ENCODE measurements at places on chromosomes 5 and 9. TPM values are rescaled to one million over a fixed set of nuclear protein-coding genes. Genes with fewer than 3 reads are reported as not detected.
A peak's percentile ranks its signal among the peaks of the same experiment; 100 is the strongest.

- no peaks in the 10 kb centered on the region for H3K36me3 ChIP-seq
- H3K4me3 ChIP-seq: no peak within 1 kb of the TSS
- H3K4me1 ChIP-seq: no peaks in the 10 kb centered on the region
These were observed at the start of gene ANGPTL2 for GRCh38 chr9:127122176-127123063. Gene ANGPTL2, minus strand, starts transcription at chr9:127122635. Its CDS starts 13,904 bp downstream, at chr9:127108731.

DNA sequence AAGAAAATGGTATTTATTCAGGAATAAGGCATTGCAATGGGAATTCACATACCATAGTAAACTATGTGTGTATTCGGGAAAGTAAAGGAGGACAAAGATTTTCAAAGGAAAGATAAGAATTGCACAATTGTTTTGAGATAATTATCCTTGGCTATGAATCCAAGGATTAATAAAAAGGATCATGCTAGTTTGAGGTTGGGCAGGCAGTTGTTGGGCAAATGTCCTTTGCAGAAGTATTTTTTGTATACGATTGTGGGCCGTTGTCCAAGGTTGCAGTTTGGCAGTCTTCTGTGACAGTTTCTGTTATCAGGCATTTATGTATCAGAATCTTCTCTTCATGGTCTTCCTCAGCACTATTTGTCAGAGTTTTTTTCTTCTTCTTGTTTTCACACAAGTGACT lies 10.6 kb upstream of the UBAP2 start:
- no peak overlapping the region for H3K4me3 ChIP-seq
- no peaks in the 10 kb centered on the region for H3K4me1 ChIP-seq
- no peaks in the 10 kb centered on the region for H3K36me3 ChIP-seq
- DNase-seq: no peak
- H3K27me3 ChIP-seq: no peaks in the 10 kb centered on the region

DNA sequence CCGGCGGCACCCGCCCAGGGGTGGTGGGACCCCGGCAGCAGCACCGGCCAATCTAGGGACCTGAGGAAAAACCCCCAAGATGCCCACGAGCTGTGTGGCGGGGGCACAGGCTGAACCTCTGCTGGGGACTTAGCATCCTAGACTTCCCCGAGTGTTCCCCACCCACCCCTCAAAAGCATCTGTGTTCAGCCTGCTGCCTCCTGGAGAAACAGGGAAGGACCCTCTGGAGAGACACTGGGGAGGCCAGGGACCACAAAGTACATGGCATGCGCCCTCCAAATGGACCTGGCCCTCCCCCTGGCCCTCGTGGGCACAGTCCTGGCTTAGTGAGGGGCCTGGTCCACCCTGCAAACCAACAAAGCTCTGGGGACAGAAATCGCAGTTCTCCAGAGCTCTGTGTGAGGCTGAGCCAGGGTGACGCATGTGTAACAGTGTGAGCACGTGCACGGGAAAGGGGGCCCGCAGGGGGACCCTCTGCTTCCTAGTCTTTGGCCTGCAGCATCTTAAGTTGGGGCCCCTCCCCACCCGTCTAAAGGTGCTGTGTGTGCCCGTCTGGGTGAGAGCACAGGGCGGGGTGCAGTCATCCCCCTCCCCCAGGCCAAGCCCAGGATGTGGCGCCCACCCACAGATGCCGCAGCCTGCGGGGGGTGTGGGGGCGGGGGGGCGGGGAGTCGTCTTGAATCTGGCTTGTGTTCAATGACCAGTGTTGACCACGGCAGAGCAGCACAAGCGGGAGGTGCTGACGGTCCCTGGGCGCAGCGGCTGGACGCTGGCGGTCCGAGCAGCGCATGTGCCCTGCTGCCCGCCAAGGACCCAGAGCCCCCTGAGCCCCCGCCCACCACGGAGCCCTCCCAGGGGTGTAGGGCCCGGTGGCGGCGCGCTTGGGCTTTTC lies 672 bp upstream of the KCNT1 start:
- no peak overlapping the region for H3K4me3 ChIP-seq
- no peak for DNase-seq

DNA sequence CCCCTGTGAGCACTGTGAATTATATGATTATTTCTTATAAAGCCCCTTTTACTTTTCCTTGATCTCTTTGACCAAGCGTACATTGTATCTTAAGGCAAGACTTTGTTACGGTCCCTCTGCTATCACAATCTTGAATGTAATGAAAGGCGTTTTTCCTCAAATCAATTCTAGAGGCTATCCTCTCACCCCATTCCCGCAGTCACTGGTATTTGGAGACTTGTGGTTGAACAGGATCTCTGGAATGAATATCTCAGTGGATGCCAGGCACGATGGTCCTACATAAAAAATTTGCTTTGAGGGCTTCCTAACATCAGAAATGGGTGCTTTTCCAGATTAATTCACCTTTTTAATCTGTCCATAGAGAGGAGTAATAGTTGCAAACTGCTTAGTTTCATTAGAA lies 151.4 kb upstream of the PAPPA start:
- H3K36me3 ChIP-seq: peaks cover 6% of the 10 kb centered on the region
- DNase-seq: peak; percentile 61

DNA sequence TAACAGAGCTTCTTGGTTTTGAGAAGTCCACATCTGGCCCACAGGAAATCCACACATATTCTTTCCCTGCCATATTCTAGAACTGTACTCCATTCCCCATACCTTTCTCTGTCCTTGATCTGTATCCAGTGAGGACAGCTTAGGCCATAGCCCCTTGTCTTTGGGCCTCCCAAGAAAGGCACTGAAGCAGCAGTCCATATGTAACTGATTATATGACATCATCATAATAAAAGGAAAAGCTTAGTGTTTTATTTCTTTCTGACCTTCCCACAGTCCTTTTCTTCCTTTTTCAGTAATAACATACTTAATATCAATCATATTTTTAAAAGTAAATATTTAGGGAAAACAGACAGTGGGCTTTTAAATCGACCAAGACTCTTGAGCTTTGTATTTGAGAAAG lies 222.0 kb downstream of the EDIL3 start:
- no peak overlapping the region for H3K4me3 ChIP-seq
- H3K27ac ChIP-seq: no peak overlapping the region
- H3K27me3 ChIP-seq: no peaks in the 10 kb centered on the region
- no peaks in the 10 kb centered on the region for H3K4me1 ChIP-seq
- H3K36me3 ChIP-seq: no peaks in the 10 kb centered on the region

- H3K27ac ChIP-seq: no peak overlapping the region
- H3K27me3 ChIP-seq: no peaks in the 10 kb centered on the region
- no peak overlapping the region for H3K4me3 ChIP-seq
- DNase-seq: peak; percentile 23
- no peaks in the 10 kb centered on the region for H3K4me1 ChIP-seq
- peaks cover 14% of the 10 kb centered on the region for H3K36me3 ChIP-seq
These were observed 110.5 kb downstream of the ADAMTS12 start for GRCh38 chr5:33781286-33781685.

- H3K27me3 ChIP-seq: no peaks in the 10 kb centered on the region
- H3K27ac ChIP-seq: no peak overlapping the region
- no peaks in the 10 kb centered on the region for H3K4me1 ChIP-seq
- DNase-seq: no peak
These were observed 91.1 kb upstream of the CD180 start for GRCh38 chr5:67287510-67288268.

DNA sequence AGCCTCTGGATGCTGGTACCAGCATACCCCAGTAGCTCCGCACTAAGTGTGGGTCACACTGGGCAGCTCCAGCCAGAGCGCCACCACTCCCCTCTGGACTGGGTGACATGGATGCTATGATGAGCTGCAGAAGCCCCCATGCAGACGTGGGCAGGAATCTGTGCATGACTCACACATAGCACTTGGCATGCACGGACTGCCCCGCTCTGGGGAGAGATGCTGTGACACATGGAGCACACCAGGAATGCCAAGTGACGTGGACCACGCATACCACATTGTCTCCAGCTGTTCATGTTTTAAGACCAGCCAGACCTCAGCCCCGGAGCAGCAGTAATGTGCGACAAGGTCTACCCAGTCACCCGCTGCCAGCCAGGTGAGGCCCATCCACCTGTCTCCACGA lies 64.1 kb downstream of the SEMA4D start:
- peaks cover 21% of the 10 kb centered on the region for H3K4me1 ChIP-seq
- no peaks in the 10 kb centered on the region for H3K27me3 ChIP-seq
- no peak overlapping the region for H3K27ac ChIP-seq
- no peak overlapping the region for H3K4me3 ChIP-seq

GRCh38 chr9:106960258-106960657 lies 97.3 kb downstream of the ZNF462 start:
- H3K36me3 ChIP-seq: no peaks in the 10 kb centered on the region
- peaks cover 6% of the 10 kb centered on the region for H3K4me1 ChIP-seq
- no peak for DNase-seq
- H3K4me3 ChIP-seq: no peak overlapping the region
- no peak overlapping the region for H3K27ac ChIP-seq
- no peaks in the 10 kb centered on the region for H3K27me3 ChIP-seq

GRCh38 chr9:95107976-95108375 lies 209.5 kb downstream of the FANCC start:
- DNase-seq: no peak
- H3K4me3 ChIP-seq: no peak overlapping the region
- peaks cover 16% of the 10 kb centered on the region for H3K4me1 ChIP-seq
- H3K27me3 ChIP-seq: no peaks in the 10 kb centered on the region
- H3K36me3 ChIP-seq: peaks cover 30% of the 10 kb centered on the region

- peak overlapping the region; percentile 86 for H3K27ac ChIP-seq
- peak; percentile 89 for DNase-seq
- no peaks in the 10 kb centered on the region for H3K36me3 ChIP-seq
- peaks cover 16% of the 10 kb centered on the region for H3K4me1 ChIP-seq
- no peaks in the 10 kb centered on the region for H3K27me3 ChIP-seq
These were observed 536 bp upstream of the STX17 start for GRCh38 chr9:99905833-99906402.

GRCh38 chr5:17169507-17169906 lies 47.9 kb upstream of the BASP1 start:
- no peak overlapping the region for H3K4me3 ChIP-seq
- no peak for DNase-seq
- H3K36me3 ChIP-seq: no peaks in the 10 kb centered on the region
- H3K27ac ChIP-seq: no peak overlapping the region
- H3K4me1 ChIP-seq: no peaks in the 10 kb centered on the region

DNA sequence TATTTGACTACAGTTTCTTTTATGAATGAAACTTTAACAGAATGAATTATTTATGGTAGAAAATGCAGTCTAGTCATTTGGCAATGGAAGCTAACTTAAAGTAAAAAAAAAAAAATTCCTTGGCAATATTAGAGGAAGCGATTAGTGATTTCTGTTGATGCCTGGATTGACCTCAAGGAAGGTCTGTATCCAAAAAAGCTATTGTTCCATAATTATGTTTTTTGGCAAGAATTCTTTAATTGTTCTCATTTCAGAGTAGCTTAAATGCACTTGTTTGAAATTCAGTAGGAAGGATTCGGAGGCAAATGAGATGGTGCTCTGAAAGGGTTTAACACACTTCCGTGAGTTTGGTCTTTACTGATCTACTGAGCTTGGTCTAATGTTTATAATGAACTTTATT lies 61.8 kb downstream of the ITGA1 start:
- H3K36me3 ChIP-seq: no peaks in the 10 kb centered on the region
- H3K4me1 ChIP-seq: no peaks in the 10 kb centered on the region
- no peak overlapping the region for H3K27ac ChIP-seq
- DNase-seq: no peak

- H3K4me1 ChIP-seq: peaks cover 51% of the 10 kb centered on the region
- H3K27ac ChIP-seq: no peak overlapping the region
- H3K36me3 ChIP-seq: no peaks in the 10 kb centered on the region
- no peak for DNase-seq
- peak overlapping the region; percentile 88 for H3K4me3 ChIP-seq
These were observed 126.9 kb downstream of the PDE4D start for GRCh38 chr5:59766427-59767210.

GRCh38 chr5:172163346-172163745 lies 24.7 kb downstream of the STK10 start:
- no peaks in the 10 kb centered on the region for H3K4me1 ChIP-seq
- no peaks in the 10 kb centered on the region for H3K27me3 ChIP-seq
- DNase-seq: no peak
- H3K4me3 ChIP-seq: no peak overlapping the region
- H3K36me3 ChIP-seq: no peaks in the 10 kb centered on the region
- no peak overlapping the region for H3K27ac ChIP-seq

DNA sequence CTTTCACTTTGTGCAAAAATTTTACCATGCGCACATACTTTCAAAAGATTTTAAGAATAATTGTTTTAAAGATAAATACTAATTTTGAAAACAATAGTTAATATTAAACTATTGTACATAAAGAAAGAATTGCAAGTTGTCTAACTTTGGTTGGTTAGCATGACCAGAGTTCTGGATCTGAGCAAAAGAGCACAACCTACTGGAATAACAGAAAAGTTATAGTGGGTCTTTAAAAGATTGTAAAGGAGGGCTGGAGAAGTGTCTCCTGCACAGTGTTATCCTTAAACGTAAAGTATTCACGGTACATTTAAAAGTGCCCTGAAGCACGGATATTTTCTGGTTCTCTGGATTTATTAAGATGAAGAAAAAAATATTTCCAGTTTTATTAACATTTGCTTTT lies 70.6 kb downstream of the GLIS3 start:
- no peak overlapping the region for H3K4me3 ChIP-seq
- no peak overlapping the region for H3K27ac ChIP-seq
- no peak for DNase-seq
- no peaks in the 10 kb centered on the region for H3K27me3 ChIP-seq
- no peaks in the 10 kb centered on the region for H3K36me3 ChIP-seq

DNA sequence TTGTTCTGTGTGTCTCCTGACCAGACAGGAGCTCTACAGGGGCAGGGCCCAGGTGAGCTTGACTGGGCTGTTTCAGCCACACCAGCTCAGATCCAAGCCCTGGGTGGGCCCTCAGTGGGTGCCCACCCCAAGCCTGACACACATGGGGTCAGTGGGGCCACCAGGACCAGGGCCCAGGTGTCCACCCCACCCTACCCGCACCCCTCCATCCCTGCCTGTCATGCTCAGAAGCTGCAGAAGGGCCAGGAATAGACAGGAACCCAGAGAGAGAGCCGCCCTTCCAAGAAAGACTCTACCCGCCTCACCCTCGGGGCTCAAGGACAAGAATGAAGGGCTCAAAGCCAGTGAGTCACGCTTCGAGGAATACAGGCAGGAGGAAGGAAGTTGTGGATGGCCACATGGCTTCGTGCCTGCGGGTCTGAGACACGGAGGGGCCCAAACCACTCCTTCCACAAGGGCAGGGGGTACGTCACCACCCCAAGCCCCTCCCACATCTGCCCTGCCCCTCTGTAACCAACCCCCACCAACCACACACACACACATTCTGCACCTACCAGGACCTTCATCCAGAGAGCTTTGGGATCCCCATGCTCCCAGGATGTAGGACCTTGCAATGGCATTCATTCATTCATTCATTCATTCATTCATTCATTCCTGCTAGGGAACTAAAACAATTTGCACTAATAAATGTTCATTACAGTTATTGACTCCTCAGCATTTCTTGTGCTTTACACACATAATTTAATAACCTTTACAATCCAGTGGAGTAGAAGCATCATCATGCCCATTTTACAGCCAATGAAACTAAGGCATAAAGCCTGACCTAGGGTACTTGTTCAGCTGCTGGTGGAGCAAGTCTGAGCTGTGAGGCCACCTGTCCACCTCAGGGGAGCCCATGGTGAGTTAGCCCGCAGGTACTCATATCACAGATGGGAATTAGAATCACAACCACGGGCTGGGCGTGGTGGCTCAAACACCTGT lies 55.9 kb upstream of the STXBP1 start:
- H3K36me3 ChIP-seq: peaks cover 27% of the 10 kb centered on the region
- peak overlapping the region; percentile 74 for H3K27ac ChIP-seq
- H3K27me3 ChIP-seq: no peaks in the 10 kb centered on the region
- DNase-seq: peak; percentile 94
- no peak overlapping the region for H3K4me3 ChIP-seq

Gene INSL4
- total RNA-seq: not detected

Gene COL5A1
- total RNA-seq: 15.2 TPM

Gene BSPRY
- 28.8 TPM for total RNA-seq

Gene CXXC5
- total RNA-seq: 68.2 TPM

Gene FBP1
- 34.9 TPM for total RNA-seq

Gene MLANA
- not detected for total RNA-seq

Gene NOXA1
- 22.8 TPM for total RNA-seq

Gene TCERG1
- 79.9 TPM for total RNA-seq

Data from PC-9 (cell line).